ENCODE measurements at places on chromosomes 5 and 9. TPM values are rescaled to one million over a fixed set of nuclear protein-coding genes. Genes with fewer than 3 reads are reported as not detected.

TMEM252 gene
- polyA plus RNA-seq: 0.38 TPM

CDKN2B gene
- polyA plus RNA-seq: 1.8 TPM

SLC25A2 gene
- polyA plus RNA-seq: not detected

ATG10 gene
- 6.8 TPM for polyA plus RNA-seq

ST8SIA4 gene
- 12.8 TPM for polyA plus RNA-seq

All from spinal cord (tissue), 10 donors.